ENCODE measurements at places on chromosomes 3 and 15.

- DNase-seq: no peak
Measured at GRCh38 chr15:35851491-35851890, 305.5 kb upstream of the DPH6 start.

DNA sequence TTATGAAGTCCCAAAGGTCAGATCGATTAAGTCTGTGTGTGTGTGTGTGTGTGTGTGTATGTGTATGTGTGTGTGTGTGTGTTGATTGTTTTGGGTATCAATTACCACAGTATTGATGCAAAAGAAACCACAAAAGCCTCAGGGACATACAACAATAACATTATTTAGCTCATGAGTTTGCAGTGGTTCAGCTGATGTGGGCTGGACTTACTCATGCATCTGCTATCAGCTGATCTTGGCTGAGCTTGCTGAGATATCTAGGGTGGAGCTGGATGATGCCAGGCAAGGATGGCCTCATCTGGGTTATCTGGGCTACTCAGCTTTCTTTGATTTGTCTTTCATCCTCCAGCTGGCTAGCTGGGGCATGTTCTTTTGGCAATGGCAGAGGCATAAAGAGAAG, 82.4 kb upstream of the PRR23C start:
- DNase-seq: no peak

GRCh38 chr3:58274027-58274614, 31.9 kb upstream of the RPP14 start:
- no peak for DNase-seq

DNA sequence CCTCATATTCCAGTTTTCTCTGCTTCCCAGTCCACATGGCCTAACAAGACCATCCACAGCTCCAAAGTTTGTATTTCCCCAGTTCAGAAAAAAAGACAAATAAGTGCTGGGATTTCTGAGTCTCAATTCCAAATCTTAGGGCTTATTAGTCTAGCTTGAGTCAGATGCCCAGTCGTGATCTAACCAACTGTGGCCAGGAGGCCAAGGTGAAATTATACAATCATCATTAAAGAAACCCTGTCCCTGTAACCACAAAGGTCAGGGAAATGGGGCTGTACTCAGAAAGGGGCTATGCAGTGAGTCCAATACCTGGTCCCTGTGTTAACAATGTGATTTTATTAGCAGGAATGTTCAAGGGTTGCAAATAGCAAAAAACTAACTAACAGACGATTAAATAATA, 40.5 kb upstream of the MITF start:
- no peak for DNase-seq

DNA sequence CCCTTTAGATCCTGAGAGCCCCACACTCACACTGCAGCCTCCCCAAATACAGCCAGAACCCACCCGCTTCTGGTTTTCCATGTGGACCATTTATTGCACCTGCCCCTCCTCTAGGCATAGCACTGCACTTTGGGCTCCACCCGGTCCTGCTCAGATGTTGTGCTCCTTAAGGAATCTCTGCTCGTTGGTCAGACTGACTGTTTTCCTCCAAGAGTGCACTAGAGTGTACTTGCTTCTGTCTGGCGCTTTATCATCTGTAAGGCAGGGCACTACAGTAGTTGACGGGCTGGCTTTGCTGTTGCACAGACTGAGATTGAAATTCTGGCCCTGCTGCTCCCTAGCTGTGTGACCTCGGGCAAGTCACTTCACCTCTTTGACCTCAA, 124.1 kb downstream of the CACNA1D start:
- DNase-seq: no peak

DNA sequence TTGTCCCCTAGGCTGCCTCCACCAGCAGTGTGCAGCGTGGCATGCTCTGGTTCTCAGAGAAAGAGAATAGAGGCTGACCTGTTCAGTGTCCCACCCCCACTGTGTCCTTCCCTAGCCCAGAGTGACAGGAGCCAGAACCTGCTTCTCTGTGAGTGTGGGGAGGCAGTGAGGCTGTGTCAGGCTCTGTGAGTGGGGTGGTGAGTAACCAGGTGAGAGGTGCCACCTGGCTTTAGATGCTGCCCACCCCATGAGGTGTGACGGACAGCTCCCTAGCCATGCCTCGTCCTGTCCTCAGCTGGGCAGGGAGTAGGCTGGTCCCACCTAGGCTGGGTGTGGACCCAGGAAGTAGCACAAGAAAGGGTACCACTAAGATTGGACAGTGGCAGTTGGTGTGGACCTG, 6.3 kb downstream of the TEX264 start:
- no peak for DNase-seq

DNA sequence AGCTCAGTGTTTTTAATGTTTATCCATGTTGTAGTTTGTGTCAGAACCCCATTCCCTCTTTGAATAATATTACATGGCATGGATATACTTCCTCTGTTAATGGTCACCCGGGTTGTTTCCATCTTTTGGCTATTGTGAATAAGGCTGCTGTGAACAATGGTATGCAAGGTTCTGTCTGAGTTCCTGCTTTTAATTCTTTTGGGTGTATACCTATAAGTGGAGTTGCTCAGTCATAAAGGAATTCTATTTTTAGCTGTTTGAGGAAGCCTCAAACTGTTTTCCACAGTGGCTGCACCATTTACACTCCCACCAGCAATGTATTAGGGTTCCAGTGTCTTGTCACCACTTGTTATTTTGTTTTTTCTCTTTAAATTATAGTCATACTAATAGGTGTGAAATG, 99.6 kb downstream of the SLC25A26 start:
- DNase-seq: no peak

GRCh38 chr3:53817809-53818208, 28.4 kb downstream of the CHDH start:
- no peak for DNase-seq

DNA sequence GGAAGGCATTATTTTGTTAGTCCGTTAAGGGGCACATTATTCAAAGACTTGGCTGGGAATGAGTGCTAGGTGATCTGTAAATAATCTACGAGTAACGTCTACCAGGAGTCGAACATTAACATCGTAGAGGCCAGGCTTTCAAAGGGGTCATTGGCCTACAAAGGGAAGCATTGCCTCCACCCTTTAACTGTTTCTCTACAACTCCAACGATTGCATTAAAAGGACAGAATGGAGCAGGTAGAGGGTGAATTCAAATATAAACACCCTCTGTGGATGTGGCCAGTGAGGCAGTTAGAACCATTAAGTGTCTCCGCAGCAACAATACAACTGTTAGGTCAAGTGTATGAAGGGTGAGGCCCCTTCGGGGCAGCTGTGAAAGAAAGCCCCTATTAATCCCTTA, 126.0 kb upstream of the LMOD3 start:
- DNase-seq: no peak

DNA sequence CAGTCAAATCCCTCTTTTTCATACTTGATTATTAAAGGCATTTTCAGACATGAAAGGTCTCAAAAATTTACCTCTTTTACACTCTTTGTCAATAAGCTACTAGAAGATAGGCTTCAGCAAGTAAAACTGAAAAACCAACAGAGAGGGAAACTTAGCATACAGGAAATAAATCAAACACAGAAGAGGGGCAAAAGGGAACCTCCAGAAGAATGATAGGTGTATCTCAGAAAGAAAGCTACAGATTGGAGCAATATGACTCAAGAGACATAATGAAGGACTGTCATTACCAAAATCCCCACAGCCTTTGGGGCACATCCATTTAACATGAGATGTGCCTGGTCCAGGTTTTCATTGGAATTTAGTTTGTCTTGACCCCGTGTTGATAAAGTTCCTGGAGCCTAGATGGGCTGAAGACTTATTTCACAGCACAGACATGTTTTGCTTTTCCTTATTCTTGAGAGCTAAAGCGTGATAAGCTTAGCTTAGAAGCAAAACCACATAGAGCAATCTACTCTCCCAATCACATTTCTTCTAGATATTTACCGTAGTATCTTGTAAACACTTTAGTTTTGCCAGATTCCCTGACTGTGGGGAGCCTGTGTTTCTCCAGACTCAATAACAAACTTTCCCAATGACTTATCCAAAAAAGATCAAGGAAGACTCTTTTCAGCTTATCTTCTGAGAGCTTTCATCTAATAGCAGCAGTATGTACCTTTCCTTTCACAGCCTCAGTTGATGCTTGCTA, 11.7 kb downstream of the LRRFIP2 start:
- DNase-seq: no peak

DNA sequence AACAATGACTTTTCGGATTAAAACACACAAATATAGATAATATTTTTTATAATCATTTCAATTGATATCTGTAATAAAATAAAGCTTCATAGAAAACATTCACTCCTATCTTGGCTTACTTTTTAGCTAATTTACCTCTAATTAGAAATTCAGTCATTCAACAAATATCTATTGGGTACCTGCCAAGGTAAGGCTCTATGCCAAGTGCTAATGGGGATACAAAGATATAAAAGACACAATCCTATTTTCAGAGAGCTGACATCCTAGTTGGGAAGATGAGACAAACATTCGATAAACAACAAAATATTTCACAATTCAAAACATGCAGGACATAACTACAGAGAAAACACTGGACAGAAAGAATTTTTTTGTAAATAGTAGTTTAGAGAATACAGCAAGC, 63.3 kb downstream of the ULK4 start:
- DNase-seq: no peak

DNA sequence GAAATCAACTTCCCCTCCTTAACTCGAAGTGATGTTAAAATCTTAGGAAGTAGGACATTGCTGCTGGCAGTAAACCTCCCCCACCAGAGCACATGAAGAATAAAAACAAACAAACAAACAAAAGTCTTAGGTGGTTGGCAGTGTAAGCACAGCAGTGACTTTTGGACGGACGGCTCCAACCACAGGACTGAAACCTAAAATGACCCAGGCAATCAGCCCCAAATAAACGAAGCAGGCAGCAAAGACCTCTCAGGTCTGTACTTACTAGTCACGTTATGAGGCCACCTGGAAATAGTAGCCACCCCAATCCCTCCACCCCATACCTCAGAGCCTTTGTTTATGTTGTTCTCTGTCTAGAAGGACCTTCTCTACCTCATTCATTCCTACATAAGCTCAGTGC, 33.5 kb upstream of the HES1 start:
- DNase-seq: no peak

DNA sequence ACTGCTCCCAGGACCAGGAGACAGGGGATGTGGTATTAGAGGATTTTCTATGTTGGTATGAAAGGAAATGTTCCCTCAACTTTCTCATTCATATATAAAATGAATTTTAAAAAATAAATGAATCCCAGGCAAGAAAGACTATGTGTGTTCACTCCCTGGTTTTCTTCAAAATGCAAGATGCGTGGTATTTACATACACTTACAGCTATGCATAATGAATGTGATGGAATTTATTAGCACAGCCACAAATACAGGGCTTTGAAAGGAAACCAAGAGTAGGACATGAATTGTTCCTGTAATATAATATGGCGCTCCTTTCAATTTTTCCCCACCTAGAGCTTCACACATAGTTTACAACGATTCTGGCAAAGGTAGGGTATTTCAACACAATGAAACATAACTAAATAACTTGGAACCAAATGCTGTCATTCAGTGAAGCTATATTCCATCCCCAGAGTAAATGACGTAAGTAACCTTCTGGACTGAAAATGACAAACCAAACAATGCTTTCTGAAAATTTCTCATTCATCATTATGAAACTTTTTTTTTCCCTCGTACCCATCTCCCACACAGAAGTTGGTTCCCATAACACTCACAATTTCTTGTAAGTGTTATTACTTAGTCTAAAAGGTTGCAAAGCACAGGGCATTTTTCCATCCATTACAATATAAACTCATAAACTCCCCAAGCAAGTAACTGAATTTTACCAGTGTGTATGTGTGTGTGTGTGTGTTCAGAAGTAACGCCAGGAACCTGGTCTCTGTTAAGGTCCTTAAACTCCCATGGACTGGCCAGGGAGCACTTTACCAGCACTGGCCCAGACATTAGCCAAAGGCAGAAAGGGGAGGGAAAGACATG, 41.8 kb downstream of the CBLB start:
- DNase-seq: no peak

DNA sequence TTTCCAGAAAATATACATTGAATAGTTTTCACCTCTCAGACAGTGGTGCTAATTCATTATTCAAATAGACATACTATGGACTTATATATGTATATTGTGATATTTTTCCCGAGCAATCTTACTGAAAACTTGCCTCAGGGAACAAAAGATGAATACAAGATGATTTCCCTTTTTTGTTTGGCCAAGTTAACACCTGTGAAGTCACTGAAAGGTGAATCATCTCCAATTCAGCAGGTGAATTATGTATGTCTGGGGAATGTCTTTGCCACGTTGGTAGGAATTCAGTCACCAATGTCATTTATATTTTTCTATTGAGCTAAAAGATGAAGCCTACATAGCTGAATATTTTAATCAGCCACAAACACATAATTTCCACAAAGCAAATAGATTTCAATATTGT, 88.2 kb downstream of the GPR156 start:
- no peak for DNase-seq

DNA sequence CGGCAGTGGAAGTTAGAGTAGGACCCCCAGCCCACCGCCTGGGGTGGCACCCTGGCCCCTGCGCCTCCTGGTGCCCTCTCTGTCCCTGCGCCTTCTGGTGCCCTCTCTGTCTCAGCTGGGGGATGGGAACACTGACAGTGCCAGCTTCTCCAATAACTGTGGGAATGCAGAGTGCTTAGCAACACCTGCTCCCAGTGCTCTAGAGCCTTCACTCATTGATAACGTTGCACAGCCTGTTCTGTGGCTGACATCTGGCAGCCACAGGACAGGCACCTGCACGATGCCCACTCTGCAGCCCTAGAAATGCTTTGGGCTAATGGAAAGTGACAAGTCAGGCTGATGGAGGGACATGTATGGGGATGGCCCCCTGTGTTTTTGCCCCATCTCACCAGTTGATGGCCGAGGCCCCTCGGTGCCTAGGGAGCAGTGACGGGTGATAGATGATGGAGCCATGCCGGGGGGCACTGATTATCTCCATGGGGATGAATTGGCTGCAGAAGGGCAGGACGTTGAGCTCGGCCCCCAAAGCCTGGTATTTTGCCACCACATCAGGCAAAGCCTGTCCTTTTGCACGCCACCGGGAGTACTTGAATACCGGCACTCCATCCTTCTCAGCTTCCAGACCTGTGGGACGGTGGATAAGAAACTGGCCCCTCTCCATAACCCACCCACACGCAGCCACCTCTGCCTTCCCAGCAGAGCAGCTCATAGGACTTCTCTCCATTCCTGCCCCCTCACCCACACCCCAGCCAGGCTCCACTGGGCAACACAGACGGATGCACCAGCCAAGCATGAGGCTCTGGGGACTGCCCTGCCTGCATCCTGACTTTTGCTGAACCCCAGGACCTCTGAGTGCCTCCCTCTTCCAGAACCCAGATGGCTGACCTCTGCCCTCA, 22.1 kb downstream of the ALDH1L1 start:
- DNase-seq: no peak

GRCh38 chr3:76387000-76387399, 601.7 kb upstream of the ZNF717 start:
- DNase-seq: no peak

Measured in CD4-positive, alpha-beta T cell treated with Interleukin-4 for 4 hours (primary cell).